Kidney (tissue), 22 donors: ENCODE measurements at places on chromosomes 11 and 22. TPM values are rescaled to one million over a fixed set of nuclear protein-coding genes. Genes with fewer than 3 reads are reported as not detected.
A peak's percentile ranks its signal among the peaks of the same experiment; 100 is the strongest.

- H3K4me1 ChIP-seq, result peaks cover 34% of the 10 kb centered on the region
- no peak for DNase-seq
- H3K36me3 ChIP-seq, result no peaks in the 10 kb centered on the region
These were observed 51.2 kb downstream of the PTPRJ start for GRCh38 chr11:48031602-48032001.

OR5M10 gene
- not detected for total RNA-seq

FAM227A gene
- total RNA-seq, result 3.4 TPM

GRCh38 chr11:17686231-17686980 lies 33.0 kb upstream of the MYOD1 start:
- no peaks in the 10 kb centered on the region for H3K4me1 ChIP-seq
- H3K27ac ChIP-seq, result no peak overlapping the region
- H3K36me3 ChIP-seq, result no peaks in the 10 kb centered on the region
- H3K27me3 ChIP-seq, result no peaks in the 10 kb centered on the region
- no peak overlapping the region for H3K4me3 ChIP-seq
- DNase-seq, result peak; percentile 16

GRCh38 chr22:31915586-31915985 lies 28.7 kb upstream of the YWHAH start:
- H3K27ac ChIP-seq, result no peak overlapping the region
- DNase-seq, result no peak
- no peaks in the 10 kb centered on the region for H3K36me3 ChIP-seq

- H3K27ac ChIP-seq, result no peak overlapping the region
- no peaks in the 10 kb centered on the region for H3K27me3 ChIP-seq
- no peak for DNase-seq
- H3K4me3 ChIP-seq, result no peak overlapping the region
- no peaks in the 10 kb centered on the region for H3K36me3 ChIP-seq
These were observed 144.6 kb downstream of the WT1 start for GRCh38 chr11:32290783-32291182.

JHY gene
- total RNA-seq, result 13.6 TPM

DNA sequence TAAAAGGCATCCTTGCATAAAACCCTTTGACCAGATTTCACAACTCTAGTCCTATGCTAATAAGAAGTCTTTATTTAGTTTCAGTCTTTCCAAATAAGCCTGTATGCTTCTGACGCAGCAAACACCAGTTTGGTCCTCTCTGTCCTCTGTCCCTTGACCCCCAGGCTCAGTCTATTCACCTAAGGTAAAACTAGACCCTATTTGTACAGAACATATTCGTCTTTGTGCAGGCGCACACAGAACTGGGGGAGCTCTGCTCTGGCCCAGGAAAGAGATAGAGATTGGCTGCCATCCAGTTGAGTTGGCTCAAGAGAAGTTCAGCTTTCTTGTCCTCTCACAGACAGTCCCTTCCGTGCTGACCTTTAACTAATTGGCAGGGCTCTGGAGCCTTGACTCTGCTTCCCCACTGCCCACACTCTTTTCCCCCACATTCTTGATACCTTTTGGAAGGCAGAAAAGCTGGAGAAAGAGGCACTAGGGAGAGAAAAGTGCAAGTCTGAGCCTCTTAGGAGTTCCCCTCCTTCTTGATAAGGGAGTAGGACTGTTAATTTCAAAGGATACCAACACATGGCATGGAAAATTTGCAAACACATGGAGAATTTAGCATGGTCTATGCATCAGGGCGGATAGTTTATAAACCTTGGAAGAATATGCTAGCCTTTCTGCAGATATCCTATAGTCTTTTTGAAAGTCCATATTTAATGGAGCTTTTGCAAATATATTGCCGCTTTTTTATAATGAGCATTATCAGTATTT lies 21.2 kb upstream of the PSMA1 start:
- H3K27ac ChIP-seq, result no peak overlapping the region
- no peaks in the 10 kb centered on the region for H3K36me3 ChIP-seq
- no peaks in the 10 kb centered on the region for H3K27me3 ChIP-seq
- H3K4me3 ChIP-seq, result no peak overlapping the region
- H3K4me1 ChIP-seq, result no peaks in the 10 kb centered on the region

FOSL1 gene
- total RNA-seq, result 3.2 TPM

MYO18B gene
- total RNA-seq, result 0.41 TPM

- H3K27ac ChIP-seq, result no peak overlapping the region
- H3K4me1 ChIP-seq, result peaks cover 4% of the 10 kb centered on the region
- DNase-seq, result no peak
- no peaks in the 10 kb centered on the region for H3K36me3 ChIP-seq
- H3K4me3 ChIP-seq, result no peak overlapping the region
These were observed 22.0 kb upstream of the CTSC start for GRCh38 chr11:88359541-88359940.

GRCh38 chr11:2760196-2760871 lies 60.5 kb upstream of the KCNQ1OT1 start:
- peak overlapping the region; percentile 55 for H3K27ac ChIP-seq
- DNase-seq, result peak; percentile 81
- H3K4me1 ChIP-seq, result peaks cover 9% of the 10 kb centered on the region
- H3K4me3 ChIP-seq, result no peak overlapping the region
- H3K27me3 ChIP-seq, result no peaks in the 10 kb centered on the region
- no peaks in the 10 kb centered on the region for H3K36me3 ChIP-seq
